Left ventricle myocardium inferior (tissue), 1 donor: ENCODE measurements at places on chromosomes 4 and X.

- no peak for DNase-seq
Measured at GRCh38 chr4:168593399-168593798, 96.5 kb downstream of the PALLD start.

DNA sequence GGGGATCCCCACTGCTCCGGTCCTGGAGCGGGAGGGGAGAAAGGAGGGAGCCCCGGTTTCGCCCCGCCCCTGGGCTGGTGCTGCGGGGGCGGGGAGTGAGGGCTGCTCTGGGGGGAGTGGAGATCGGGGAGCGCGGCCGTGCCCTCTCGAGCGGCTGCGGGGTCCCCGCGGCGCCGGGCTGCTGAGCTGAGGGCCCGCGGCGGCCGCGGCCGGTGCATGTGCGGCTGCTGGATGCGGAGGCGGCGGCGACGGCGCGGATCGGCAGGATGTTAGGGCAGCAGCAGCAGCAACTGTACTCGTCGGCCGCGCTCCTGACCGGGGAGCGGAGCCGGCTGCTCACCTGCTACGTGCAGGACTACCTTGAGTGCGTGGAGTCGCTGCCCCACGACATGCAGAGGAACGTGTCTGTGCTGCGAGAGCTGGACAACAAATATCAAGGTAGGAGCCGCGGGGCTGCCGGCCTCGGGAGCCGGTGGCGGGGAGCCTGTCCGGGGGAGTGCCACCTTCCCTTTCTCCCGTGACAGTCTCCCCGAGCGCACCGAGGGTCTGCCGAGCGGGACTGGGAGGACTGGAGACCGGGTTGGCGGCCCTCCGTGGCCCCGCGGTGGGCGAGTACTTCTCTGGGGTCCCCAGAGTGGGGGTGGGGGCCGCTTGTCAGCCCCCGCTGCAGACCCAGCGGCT, at the start of gene ING2:
Gene ING2, plus strand, starts transcription at position 129 of the 681 bp plus-strand sequence. Its CDS starts 138 bp downstream, at position 267.
- DNase-seq = peak; percentile 20

GRCh38 chr4:98452091-98452490, 190.9 kb downstream of the RAP1GDS1 start:
- no peak for DNase-seq

GRCh38 chr4:125642645-125643044, 327.9 kb downstream of the FAT4 start:
- no peak for DNase-seq

DNA sequence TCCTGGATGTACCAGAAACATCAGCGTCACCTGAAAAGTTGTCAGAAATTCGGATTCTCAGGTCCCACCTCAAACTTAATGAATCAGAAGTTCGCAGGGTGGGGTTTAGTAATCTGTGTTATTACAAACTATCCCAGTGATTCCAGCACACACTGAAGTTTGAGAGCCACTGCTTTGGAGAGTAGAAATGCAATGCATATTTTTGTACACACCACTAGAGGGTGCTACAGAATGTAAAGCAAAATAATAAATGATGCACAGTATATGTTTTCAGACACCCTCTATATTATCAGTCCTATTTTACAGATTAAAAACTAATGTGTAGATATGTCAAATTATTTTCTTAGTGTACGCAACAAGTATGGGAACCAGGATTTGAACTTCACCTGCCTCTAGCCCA, 2.4 kb upstream of the MORF4L2 start:
- DNase-seq = no peak

DNA sequence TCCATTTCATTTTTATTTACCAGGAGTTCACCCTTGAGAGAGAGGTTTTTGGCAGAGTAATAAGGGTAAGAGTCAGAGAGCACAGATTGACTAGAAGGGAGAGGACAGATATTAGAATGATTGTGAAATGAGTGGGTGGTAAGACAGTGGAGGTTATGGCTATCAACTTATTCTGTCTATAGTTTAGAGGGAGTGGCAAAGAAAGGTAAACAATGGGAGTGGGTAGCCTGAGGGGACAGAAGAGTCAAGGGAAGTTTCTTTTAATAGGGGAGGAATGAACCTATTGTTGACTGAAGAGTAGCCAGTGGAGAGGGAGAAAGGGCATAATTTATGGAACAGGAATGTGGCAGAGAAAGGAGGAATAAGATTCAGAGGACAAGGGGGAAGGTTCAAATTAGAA, 186.5 kb upstream of the NRK start:
- DNase-seq = no peak

DNA sequence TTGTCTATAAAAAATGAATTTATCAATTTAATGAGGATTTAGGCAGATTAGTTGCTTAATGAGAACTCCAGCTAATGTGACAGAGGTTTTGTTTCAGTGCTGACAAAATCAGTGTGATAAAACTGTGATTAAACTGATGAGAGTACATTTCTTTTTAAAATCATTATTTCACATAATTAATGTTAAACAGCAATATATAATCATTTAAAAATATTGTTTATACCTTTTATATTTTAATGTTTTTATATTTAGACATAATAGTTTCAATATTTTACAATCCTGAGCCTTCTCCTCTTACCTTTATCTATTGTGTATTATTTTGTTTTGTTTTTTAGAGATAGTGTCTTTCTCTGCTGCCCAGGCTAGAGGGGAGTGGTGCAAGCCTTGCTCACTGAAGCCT, 47.1 kb upstream of the MAB21L2 start:
- DNase-seq = no peak

- no peak for DNase-seq
Measured at GRCh38 chr4:26322346-26322745, 1.5 kb downstream of the RBPJ start.

DNA sequence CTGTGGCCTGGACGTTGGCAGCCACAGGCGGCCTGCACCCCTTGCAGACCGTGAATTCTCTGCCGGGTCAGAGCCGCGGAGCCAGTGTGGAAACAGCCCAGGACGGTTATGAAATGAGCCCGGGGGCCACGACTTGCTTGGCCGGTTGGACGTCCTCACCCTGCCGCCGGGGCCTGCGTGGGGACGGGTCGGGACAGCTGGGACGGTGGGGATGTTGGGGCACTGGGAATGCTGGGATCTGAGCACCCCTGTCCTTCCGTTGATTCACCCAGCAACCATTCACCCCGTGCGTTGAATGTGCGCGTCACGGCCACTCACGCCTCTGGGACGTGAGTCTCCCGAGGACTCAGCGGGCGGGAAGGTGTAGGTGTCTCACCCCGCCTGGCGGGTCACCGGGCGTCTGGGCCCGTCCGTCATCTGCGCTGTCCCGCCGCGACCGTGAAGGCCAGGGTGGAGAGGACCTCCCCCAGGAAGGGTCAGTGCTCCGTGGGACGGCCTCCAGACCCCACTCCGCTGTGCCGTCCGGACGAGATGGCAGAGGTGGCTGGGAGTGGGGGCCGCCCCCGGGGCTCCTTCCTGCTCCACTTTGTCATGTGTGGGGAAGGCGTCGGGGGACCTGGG, 4.5 kb upstream of the PLCXD1 start:
- DNase-seq = no peak

DNA sequence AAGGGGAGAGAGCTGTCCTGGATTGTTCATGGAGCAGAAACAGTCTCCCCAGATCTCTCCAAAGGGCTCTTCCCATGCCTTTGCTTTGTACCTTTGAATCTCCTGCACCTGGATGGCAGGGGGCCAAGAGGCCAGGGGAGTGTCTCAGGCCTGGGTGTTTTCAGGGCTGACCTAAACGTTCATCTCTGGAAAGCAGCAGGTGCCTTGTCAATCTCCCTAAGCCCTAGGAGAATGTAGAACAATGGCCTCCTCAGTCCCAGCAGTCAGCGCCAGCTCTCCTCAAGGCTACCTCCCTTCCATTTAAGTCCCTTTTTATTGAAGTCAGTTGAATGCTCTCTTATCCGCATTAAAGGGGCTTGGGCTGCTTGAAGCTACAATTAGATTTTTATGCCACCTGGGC, 31.2 kb upstream of the NSUN7 start:
- no peak for DNase-seq

DNA sequence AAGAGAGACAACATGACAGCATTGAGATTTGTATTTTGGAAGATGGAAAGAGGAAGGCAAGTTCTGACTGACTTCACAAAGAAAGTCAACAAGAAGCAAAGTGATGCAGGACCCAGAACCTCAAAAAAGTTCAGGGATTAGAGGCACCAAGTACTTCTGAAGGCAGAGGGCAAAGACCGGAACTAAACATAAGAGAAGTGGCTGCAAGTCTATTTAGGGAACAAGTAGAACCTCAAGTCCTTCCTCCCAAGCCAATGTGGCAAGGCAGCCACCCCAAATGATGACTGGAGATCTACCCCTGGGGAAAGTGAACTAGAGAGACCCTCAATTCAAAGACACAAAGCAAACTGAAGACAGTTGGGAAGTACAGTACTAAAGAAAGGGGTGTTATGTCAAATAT, 46.6 kb downstream of the SLC39A8 start:
- DNase-seq = no peak

DNA sequence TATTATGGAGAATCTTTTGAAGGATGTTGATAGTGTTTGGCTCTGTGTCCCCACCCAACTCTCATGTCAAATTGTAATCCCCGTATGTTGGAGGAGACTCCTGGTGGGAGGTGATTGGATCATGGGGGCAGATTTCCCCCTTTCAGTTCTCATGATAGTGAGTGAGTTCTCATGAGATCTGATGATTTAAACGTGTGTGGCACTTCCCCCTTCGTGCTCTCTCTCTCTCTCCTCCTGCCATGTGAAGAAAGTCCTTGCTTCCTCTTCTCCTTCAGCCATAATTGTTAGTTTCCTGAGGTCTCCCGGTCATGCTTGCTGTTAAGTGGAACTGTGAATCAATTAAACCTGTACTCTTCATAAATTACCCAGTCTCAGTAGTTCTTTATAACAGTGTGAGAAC, 166.1 kb upstream of the NUDT6 start:
- DNase-seq = no peak

DNA sequence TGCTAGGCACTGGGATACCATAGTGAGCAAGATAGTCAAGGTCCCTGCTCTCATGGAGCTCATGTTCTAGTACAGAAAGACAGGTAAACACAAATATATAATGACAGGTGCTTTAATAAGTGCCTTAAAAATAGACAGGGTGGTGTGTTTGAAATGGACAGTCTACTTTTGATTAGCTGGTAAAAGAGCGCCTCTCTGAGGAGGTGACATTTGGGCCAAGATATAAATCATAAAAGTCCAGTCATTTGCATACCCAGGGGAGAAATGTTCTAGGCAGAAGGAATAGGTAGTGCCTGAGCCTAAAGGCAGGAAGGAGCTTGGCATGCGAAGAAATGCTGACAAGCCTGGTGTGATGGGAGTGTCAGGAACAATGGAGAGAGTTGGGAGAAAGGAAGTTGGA, 83.6 kb downstream of the DNAAF6 start:
- no peak for DNase-seq

DNA sequence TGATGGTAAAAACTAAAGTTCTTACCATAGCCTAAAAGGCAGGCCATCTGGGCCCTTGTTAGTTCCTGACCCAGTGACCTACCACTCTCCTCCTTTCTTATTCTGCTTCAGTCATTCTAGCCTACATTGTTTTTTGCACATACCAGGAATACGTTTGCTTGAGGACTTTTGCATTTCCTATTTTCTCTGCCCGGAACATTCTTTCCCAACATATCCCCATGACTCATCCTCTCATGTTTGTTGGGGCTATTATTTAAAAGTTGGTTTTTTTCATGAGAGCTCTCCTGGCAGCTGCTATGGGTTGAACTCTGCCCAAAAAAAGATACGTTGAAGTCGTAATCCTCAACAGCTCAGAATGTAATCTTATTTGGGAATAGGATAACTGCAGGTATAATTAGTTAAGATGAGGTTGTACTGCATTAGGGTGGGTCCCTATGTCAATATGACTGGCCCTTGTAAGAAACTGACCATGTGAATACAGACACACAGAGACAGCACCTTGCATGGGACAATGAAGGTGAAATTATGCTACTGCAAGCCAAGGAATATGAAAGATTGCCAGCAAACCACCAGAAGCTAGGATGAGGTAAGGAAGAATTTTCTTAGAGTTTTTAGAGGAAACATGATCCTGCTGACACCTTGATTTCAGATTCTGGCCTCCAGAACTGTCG, 138.3 kb upstream of the PDHA2 start:
- no peak for DNase-seq

DNA sequence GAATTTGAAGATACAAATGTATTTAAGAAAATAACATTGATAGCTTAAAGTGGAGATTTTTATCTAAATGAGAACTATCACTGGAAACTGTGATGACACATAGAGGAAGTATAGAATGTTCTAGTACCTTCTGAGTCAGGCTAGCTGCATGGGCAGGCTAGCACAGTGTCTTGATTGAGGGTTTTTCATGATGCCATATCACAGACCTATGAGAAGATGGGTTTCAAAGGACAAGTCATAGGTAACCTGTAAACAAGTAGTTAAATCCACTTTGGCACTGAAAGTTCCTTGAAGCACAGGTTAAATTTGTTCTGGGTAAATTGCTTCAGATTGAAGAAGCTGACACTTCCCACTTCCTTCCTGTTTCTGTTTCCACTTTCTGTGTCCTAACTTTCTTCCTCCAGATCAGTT, 48.2 kb upstream of the CDKN2AIP start:
- no peak for DNase-seq

GRCh38 chrX:14010566-14010965, 19.1 kb downstream of the GEMIN8 start:
- DNase-seq = no peak

- no peak for DNase-seq
Measured at GRCh38 chrX:33032700-33033099, 178.6 kb downstream of the DMD start.

- DNase-seq = no peak
Measured at GRCh38 chr4:101791182-101791558, 640 bp downstream of the BANK1 start.

DNA sequence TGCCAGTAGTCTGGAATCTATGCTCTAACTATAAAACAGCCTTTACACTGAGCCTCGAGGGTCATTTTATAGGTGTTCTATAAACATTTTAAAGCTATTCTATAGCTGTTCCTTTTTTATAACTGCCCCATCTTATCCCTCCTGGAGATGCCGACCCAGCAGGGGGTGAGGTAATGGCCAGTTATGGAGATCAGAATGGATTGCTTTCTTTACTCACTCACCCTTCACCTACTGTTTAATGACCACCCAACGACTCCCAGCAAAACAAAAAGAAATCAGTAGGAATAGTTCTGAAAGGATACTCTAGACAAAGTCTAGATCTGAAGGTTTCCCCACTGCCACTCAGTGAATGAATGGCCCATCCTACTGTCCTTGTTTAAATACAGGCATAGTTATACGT, 1113.1 kb downstream of the FAT4 start:
- no peak for DNase-seq

- DNase-seq = no peak
Measured at GRCh38 chrX:69412661-69413060, 91.5 kb upstream of the NALF2 start.

GRCh38 chr4:48604041-48604440, 114.0 kb downstream of the ZAR1 start:
- DNase-seq = no peak

- no peak for DNase-seq
Measured at GRCh38 chr4:124322234-124323065, 390.1 kb downstream of the ANKRD50 start.
